ENCODE measurements at places on chromosomes 11 and 22. TPM values are rescaled to one million over a fixed set of nuclear protein-coding genes. Genes with fewer than 3 reads are reported as not detected.

GRCh38 chr11:68338051-68338780, 25.8 kb downstream of the LRP5 start:
- DNase-seq, result no peak

DNA sequence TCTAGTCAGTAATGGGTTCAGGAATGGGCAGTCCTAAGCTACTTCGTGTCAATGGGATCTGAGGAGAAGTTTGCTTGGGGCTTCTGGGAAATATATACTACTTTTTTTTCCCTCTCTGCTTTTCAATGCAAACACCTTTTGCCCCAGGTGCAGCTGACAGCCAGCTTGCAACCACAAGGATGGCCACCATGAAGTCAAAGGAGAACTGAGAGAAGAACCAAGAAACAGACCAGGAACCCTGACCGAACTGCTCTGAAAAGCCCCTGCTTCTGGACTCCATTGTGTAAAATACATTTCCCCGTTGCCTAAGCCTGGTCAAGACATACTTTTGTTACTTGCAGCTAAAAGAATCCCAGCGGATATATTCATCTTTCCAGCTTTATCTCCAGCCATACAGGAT, 20.1 kb upstream of the CD44 start:
- no peak for DNase-seq

DNA sequence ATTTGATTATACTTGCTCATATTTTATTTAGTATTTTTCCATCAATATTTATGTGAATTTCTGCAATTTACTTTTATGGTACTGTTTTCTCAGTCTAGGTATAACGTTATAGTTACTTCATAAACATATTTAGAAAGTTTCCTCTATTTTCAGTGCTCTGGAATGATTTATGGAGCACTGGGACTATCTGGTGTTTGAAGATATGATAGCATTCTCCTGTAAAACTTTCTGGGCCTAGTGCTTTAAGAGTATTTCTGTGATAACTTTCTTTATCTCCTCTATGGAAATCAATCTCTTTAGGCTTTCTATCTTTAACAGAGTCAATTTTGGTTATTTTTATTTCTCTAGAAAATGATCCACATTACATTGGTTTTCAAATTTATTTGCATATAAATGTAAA, 85.1 kb downstream of the SOX6 start:
- no peak for DNase-seq

DNA sequence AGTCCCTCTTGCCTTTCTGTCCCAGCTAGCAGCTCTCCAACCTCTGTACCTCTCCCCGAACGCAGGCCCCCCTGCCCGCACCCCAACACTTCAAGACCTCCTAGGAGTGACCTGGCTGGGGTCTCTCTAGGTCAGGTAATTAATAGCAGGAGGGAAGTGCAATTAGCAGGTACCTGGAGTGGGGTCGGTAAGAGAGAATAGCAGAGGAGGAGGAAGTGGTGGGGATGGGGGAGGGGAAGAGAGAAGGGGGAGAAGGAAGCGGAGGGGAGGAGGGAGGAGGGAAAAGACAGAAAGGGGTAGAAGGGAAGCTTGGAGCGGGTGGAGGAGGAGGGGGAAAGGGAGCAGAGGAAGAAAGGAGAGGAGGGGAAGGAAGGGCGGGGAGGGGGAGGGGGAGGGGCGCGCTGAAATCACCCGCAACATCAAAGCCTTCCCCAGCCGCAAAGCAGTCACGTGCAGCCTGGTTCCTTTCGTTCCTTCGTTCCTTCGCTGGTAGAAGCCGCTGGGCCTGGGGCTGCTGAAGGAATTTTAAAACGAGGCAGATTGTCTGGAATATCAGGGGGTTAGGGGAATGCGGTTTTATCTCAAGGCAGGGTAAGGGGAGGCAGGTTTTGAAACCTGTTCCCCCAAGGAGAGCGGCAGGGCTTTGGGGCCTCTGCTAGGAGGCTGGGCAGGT, 29.3 kb upstream of the TCF20 start:
- no peak for DNase-seq

GRCh38 chr11:11382858-11383532, 29.9 kb upstream of the CSNK2A3 start:
- DNase-seq, result no peak

DNA sequence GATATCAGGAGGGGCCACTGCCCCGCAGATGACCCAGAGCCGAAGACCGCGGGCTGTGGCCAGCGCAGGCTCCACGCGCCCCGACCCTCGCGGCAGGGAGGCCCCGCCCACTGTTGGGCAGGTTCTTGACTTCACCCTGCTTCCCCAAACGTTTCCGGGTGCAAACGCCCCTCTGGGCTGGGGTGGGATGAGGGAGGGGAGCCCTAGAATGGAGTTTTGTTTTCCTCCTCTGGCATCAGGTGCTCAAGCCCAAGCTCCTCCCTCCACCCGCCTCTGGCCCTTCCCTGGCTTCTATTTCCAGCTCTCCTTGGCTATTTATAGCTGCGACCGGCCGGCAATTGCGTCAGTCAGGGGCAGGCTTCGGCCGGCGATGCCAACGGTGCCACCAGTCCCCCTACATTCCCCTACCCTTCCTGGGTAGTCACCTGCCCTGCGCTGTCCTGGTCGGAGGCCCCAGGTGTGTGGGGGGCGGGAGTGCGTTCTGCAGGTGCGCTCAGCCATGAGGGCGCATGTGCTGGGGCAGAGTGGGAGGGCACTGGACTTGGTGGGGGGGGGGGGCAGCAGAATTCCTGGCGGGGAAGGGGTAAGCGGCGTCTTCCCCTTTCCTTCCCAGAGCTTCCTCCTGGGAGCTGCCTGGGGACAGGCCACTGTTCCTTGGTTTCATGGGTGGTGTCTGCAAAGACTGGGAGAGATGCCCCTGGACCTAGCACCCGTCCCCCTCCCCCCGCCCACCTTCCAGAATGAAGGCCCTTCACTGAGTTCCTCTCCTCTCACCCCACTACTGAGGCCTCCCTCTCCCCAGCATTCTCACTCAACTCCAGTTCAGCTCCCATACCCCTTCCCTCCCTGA, 23.6 kb downstream of the DUSP8 start:
- no peak for DNase-seq

DNA sequence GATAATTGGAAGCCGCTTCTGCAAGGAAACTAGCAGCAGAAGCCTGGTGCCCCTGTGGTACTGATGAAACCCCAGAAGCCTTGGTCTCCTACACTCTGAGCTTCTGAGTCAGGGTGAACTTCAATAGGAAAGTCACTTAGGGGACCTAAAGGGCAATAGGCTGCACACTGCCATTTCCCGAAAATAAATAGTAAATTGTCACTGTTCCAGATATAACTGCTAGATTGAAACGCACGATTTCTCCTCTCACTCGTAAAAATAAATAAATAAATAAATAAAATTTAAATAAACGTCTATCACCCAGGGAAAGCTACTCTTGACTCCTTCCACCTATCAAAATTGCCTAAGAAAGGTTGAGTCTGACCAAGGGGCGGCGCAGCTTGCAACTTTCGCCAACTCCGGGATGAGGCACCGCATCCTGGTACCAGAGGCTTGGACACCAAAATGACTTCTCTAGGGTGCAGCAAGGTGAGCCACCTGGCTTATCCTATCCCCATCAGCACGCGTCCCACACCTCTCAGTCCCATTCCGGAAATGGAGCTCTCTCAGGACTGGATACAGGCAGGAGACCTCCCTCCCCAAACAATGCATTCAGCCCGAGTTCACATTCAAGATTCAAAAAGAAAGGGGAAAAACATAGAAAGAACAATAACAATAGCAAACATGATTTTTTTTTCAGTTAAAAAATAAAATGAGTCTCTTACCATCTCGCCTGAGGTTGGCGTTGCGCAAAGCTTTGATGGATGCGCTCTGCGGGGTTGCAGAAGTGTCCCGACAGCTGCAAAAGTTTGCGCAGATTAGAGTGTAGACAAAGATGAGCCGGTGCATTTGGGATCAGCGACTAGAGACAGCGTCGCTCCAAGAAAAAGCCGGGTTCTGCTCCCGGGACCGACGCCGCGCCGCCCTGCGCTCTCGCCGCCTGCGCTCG, 583 bp downstream of the PDGFD start:
- no peak for DNase-seq

- no peak for DNase-seq
Observed at GRCh38 chr11:5291207-5291838, 10.4 kb downstream of the OR51B4 start.

DNA sequence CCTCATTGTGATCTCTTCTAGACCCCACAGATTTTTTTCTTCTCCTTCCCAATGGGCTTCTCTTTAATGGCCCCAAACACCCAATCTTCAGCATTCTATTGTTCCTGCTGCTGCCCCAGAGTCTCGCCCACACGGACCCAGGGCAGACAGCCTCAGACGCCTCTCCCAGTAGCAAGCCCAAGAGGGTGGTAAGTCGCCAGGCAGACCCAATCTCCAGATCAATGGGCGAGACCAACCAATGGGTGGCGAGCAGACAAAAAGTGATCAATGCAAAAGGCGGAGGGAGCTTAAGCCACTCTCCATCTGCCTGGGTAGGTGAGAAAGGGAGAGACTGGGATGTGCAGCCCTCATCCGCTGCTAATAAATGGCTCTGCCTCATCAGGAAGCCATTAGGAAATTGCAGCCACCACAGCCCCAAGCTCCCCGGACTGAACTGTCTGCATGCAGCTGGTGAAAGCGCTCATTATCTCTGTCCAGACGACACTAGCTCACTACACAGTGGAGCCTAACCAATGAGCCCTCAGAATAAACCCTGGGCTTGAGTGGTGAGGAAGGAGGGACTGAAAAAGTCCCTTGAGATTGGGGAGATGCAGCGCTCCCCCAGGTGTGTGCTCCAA, 81.8 kb downstream of the ETS1 start:
- DNase-seq, result no peak

GRCh38 chr11:297051-297585, 2.2 kb downstream of the IFITM5 start:
- DNase-seq, result peak; percentile 86

DNA sequence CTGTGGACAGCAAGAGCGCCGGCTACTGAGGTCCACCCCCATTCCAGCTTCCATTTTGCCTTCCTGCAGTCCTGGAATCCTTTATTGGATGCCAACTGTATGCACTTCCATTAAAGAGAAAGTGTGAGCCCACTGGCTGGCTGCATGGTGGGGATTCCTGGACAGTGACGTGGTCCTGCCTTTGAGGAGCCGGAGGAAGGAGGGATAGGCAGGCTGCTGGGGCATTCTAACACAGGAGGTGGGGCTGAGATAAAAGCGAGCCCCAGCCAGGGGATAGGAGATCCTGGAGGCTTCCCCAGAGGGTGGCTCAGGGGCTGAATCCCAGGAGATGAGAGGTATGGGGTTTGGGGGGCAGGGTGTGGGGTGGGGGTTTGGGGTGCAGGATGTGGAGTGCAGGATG, 984.7 kb downstream of the BRD1 start:
- DNase-seq, result no peak

- no peak for DNase-seq
Observed at GRCh38 chr11:111697933-111698371, 68.2 kb downstream of the PPP2R1B start.

DNA sequence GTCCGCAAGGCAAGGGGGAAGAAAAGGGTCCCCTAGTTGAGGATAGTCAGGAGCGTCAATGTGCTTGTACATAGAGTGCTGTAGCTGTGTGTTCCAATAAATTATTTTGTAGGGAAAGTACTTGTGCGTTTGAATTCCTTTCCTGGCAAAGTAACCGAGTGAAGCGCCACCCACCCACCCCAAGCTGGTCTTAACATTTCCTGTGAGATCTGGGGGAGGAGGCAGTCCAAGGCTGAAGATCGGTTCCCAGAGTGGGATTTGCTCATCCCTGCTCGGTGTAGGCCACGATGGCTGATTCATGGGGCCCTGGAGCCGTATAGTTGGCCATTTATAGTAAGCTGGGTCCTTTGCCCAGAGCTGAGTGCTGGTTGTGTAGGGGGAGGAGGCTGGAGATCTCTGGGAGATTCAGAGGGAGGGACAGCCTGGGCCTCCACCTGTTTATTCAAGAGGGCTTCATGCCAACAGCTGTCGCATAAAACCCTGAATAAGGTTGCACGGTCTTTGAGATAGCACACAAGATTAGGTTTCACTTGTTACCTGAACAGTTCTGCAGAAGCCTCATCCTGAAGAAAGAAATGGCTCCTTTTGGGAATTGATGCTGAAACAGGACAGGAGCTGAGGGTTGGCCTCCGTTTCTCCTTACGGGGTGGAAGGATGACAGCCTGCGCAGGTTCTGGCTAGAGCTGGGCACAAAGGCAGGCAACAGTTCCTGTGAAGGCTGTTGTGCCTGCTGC, 2.4 kb downstream of the ATF4 start:
- no peak for DNase-seq

- no peak for DNase-seq
Observed at GRCh38 chr11:94786264-94787126, 18.3 kb downstream of the AMOTL1 start.

GRCh38 chr22:23281406-23282088, 101.2 kb downstream of the BCR start:
- peak; percentile 94 for DNase-seq

GRCh38 chr22:44574057-44574639, 76.1 kb upstream of the RTL6 start:
- peak; percentile 84 for DNase-seq

DNA sequence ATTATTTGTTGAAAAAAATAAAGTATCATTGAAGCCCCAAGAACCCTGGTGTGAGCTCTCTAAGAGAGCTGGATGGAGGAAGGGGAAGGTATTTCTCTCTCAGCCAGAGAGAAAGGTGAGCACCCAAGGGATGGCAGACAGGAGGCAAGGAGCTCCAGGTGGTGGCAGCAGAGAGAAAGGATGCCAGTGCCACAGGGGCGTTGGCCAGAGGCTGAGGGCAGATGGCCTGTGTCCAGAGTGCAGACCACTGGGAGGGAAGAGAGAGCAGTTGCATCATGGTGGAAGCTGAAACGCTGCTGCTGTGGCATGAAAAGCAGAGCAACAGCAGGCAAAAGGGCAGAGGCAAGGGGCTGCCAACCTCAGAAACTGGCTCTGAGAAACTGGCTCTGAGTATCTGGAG, 8.5 kb downstream of the SPON1 start:
- DNase-seq, result no peak

GRCh38 chr11:12119502-12119901, 9.1 kb downstream of the MICAL2 start:
- DNase-seq, result no peak

DNA sequence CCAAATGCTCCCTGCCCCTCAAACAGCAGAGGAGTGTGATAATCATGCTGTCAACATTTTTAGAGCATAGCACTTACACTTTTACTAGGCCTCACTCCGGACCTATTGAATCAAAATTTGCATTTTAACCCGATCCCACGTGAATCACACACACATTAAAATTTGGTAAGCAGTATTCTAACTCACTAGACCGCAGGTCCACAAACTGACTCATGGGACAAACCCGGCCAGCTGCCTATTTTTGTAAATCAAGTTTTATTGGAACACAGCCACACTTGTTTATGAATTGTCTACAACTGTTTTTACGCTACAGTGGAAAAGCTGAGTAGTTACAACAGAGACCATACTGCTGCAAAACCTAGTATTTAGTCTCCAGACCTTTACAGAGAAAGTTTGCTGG, 43.3 kb downstream of the SNX19 start:
- no peak for DNase-seq

GRCh38 chr11:76822406-76822805, 38.3 kb upstream of the ACER3 start:
- DNase-seq, result no peak

GRCh38 chr22:19118329-19118880, 3.8 kb downstream of the DGCR2 start:
- DNase-seq, result no peak

Gene PAX6
- 0.32 TPM for total RNA-seq

Gene KRTAP5-10
- not detected for total RNA-seq

Gene ROBO3
- total RNA-seq, result 14.8 TPM

Gene TMPRSS13
- 0.39 TPM for total RNA-seq

Gene OR52I2
- not detected for total RNA-seq

Gene C22orf15
- total RNA-seq, result not detected

Gene SDHD
- total RNA-seq, result 86.4 TPM

Gene RIMBP3C
- total RNA-seq, result 0.26 TPM

Gene TRIM48
- total RNA-seq, result not detected

Gene ALX4
- total RNA-seq, result not detected

Gene SLC1A2
- 1.3 TPM for total RNA-seq

Gene KDM4E
- not detected for total RNA-seq
